CD4-positive, alpha-beta T cell treated with Interleukin-17A for 4 hours (primary cell): ENCODE measurements at places on chromosomes 12 and 14.

DNA sequence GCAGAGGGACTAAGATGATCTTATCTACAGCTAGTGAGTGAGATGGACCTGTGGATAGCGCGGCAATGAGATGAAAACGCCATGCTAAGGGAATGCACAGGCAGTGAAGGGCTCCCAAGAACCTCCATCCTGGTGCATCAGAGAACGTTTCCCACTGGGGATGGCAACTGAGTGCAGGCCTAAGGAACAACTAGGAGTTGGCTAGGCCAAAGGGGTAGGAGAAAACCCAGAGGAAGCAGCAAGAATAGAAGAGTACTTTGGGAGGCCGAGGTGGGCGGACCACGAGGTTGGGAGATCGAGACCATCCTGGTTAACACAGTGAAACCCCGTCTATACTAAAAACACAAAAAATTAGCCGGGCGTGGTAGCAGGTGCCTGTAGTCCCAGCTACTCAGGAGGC lies 24.6 kb upstream of the BATF start:
- no peak for DNase-seq

DNA sequence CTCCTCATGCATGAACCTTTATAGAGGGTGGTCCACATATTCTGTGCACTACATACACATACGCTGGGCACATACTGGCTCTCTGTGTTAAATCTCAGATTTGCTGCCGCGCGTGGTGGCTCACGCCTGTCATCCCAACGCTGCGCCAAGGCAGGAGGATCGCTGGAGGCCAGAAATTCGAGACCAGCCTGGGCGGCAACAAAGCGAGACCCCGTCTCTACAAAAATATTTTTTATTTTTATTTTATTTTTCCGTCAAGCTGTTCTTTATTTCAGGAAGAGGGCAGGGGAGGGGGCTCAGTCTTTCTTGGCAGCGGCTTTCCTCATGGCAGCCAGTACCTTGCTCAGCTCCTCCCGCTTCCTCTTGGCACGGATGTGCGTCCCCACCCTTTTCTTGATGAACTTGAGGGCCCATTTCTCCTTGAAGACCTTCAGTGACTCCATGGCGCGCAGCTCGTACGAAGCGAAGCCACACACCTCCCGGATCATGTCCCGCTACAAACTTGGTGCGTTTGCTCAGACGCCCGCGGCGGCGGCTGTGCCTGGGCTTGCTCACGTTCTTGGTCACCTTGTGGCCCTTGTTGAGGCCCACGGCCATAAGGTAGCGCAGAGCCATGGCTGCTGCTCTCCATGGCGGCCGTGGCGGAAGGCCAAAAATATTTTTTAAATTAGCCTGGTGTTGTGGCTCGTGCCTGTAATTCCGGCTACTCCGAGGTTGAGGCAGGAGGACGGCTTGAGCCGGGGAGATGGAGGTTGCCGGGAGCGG lies 3.2 kb downstream of the DCAF4 start:
- DNase-seq = no peak

DNA sequence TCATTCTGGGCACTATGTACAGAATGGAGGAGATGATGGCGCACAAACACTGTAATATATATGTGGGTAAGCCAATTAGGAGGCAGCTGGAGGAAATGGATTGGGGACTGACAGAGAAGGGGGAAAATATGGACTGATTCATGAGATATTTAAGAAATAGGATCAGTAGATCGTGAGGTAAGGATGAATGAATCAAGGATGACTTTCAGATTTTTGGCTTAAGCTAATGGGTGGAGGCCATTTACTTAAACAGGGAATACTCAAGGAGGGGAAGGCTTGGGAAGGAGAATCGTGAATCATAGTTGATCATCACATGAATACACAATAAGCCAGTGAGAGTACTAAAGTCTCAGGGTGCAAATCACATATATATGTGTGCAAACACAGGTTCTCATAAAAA lies 11.2 kb upstream of the GNPNAT1 start:
- no peak for DNase-seq

DNA sequence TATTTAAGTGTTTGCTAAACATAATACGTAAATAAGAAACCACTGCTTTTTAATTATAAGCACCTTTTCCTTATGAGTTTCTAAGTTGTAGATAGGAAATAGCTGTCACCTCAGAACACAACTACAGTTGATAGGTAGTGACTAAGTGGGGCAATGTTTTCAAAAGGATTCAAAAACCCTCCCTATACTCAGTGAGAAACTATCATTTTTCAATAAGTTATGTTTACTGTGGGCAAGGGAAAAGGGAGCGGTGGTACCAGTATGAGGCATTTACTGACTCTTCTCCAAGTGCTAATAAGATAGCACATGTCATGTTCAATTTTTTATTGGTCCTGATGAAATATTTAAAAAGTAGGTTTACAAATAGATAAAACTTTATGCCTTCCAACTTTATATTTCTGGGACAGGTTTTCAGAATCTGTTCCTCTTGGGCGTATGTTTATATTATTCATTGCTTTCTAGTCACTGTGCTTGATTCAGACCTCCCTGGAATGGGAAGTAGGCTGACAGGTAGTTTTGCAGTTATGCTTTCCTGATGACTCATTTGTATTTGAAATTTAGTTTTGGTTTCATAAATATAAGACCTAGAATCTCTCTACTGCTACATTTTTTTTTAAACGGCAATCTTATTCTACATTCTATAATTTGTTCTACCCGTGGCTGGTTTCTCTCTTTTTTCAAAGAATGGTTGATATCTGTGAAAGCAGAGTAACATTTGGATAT lies 153.1 kb downstream of the TMEM117 start:
- DNase-seq = no peak

- no peak for DNase-seq
Observed at GRCh38 chr14:36676236-36676635, 14.6 kb downstream of the PAX9 start.

- no peak for DNase-seq
Observed at GRCh38 chr12:85849344-85849743, 13.1 kb upstream of the RASSF9 start.

- DNase-seq = no peak
Observed at GRCh38 chr12:106142591-106143261, 4.0 kb upstream of the NUAK1 start.

DNA sequence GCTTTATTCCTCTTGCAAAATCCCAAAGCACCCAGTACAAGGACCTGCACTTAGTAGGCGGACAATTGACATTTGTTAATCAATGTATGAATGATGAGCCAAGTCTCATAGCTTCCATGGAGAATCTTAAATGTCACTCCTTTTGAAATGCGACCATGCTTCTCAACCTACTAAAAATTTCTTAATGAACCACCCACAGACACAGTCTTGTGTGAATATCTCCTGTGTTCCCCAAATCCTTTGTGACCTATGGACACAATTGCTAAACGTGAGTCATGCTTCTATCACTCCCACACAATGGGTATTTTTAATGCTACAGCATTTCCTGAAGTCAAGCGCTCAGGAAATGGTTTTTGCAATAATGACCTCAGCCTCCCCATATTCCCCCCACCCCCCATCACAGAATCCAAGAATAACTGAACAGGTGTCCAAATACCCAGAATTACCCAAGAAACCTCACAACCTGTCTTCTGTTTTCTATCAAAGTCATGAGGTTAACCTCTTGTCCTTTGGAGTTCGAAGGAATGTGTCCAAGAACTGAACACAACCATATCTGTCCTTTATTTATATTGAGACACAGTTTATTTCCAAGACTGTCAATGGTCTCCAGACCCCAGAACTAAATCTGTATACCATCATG lies 163.6 kb upstream of the PLEKHG7 start:
- no peak for DNase-seq

GRCh38 chr14:103550451-103551337 lies 11.8 kb downstream of the BAG5 start:
- DNase-seq = no peak

GRCh38 chr12:57214398-57214781 lies 2.2 kb upstream of the NXPH4 start:
- peak; percentile 81 for DNase-seq

DNA sequence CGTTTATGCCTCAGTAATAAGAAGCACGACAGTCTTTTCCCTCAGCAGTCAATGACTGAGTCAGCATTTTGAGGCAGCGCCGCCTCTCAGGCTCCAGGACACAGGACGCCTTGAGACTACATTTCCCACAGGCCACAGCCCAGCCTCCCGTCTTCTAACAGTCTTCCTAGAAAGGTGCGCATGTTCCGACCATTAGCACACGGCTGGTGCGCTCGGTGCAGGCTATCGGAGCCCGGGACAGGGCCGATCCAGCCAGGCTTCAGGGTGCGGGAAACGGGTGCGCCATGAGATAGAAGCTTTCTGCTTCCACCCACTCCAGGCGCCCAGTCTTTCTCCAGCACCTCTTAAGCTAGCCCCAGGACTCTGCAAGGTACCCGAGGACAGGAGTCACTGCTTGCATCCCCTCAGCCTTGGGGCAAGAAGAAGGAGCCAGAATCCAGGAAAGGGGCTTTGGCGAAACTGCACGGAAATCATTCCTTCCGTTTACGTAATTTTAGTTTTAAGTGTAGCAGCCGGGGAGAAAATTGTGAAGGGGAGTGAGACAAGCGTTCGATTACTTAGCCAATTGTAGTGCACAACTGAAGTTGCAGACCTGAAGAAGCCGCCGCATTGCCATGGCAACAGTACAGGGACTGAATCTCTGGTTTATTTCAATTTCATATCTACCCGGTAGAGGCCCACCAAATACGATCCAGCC lies 54.0 kb downstream of the ZNF641 start:
- DNase-seq = peak; percentile 67

DNA sequence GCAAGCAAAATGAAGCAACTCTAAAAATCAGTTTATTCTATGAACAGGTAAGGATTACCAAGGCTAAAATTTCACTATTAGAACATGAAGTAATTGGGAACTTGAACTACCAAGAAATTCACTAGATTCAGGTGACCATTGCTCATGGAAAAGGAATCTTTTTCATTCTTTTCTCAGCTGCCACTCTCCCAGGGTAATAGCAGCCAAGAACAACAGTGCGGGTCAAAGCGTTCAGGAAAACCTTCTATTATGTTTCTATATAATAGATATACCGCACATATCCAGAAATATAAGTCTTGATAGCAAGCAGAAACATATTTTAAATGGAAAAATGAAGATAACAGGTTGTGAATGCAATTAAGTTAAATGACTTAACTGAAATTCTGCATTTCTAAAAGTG lies 125.6 kb downstream of the NELL2 start:
- DNase-seq = no peak

GRCh38 chr12:20183563-20183962 lies 184.8 kb upstream of the PDE3A start:
- no peak for DNase-seq

DNA sequence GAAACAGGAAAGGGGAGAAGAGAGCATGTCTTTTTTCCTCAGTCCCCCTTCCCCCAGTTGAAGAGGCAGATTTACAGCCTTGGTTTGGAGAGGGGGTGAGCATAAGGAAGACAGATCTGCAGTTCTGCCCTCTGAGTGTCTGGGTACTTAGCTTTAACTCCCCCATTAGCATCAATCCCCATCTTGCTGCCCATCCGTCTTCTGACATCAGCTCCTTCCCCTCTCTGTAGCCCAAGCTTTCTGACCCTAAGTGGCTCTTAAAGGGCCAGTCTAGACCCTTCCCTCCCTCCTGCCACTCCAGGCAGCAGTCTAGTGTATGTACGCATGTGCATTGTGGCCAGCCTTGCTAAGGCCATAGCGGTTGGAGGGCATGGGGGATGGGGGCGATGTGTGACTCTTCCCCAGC lies 7.3 kb downstream of the GPR84 start:
- no peak for DNase-seq

GRCh38 chr14:77409131-77409533 lies 14.2 kb downstream of the NOXRED1 start:
- no peak for DNase-seq

GRCh38 chr12:106480251-106480650 lies 102.6 kb upstream of the RFX4 start:
- no peak for DNase-seq

DNA sequence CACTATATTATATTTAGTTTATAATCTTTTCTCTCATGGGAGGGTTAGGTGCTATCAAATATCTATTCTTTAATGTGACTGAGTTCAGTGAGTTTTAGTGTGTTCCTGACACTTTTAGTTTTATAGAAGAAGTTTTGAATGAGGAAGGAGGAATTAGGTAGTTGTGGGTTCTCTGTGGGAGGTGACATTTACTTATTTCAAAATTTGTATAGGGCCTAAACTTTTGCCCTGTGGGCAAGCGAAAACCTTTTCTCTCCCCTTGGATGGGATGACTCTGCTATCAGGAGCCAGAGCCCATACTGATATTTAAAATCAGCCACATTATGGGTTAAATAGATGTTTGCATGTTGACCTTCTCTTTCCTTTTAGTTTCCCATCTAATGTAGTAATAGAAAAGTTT lies 43.6 kb downstream of the SPATS2 start:
- no peak for DNase-seq

- no peak for DNase-seq
Observed at GRCh38 chr12:51798501-51798900, 50.0 kb downstream of the FIGNL2 start.

DNA sequence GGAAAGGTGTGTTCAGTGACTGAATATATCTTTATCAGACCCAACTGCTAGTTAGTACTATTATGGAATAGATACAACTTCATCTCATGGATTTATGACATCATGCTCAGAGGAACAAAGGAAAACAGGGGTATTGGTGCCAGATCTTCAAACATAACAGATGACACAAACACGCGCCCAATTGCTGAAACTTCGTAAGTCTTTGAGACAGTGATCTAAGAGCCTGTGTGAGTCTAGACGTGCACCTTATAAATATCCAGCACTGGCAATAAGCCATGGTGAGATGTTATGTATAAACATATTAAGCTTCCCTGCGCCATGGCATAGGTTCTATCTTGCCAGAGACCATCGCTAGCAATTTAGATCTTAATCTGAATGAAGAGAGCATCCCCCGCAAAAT lies 42.2 kb upstream of the NR2C1 start:
- DNase-seq = no peak

DNA sequence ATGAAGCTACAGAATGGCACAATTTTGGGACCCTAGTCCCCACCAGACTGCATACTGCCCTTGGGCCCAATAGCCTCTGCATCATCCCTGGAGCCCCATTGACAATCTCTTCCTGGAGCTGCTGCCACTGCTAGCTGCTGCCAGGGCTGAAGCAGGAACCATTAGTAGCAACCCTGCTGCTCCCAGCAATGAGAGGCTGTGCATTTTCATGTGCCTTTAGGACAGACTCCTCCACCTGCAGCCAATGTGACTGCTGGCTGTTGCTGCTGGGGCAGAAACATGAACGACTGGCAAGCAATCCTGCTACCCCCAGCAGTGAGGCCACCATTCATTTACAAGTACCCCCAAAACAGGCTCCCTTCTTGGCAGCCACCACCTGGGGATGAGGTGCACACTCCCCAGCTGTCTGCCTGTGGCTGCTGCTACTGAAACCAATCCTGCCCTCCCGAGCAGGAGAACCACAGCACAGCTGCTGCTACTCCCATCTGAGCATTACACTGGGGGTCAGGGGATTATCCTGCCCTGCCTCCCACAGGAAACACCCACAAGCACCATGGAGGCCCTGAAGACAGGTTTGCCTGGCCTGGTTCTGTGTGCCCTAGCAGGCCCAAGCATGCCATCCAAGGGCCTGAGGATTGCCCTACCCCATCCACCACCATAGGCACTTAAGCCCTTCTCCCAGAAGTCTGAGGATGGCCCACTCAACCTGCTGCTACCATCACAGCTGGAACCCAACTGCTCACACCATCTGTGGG lies 181.0 kb downstream of the MYRFL start:
- DNase-seq = no peak
